ENCODE measurements at places on chromosomes 13 and 19.

DNA sequence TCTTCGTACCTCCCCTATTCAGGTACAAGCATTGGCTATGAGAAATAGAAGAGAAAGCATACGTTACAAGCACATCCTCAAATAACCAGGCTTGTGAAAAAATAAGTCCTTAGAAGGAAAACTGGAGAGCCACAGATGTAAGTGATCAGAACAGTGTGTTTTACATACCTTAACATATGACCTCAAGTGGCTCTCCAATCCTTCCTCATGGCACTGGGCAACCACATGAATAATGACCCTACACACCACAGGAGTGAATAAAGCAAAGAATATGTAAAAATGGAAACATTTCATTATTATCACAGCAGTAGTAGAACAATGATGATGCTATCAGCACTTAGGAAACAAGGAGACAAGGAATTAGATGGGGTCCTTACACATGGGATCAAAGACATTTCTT, 96.5 kb downstream of the DOCK9 start:
- no peak for DNase-seq

GRCh38 chr19:3345850-3346460, 20.4 kb upstream of the NFIC start:
- DNase-seq: no peak

GRCh38 chr13:84730376-84730775, 848.1 kb upstream of the SLITRK1 start:
- no peak for DNase-seq

GRCh38 chr13:39855236-39855635, 199.8 kb downstream of the COG6 start:
- no peak for DNase-seq

- DNase-seq: no peak
Observed at GRCh38 chr13:37457612-37458011, 141.0 kb downstream of the POSTN start.

GRCh38 chr13:22897571-22898314, 283.0 kb upstream of the SGCG start:
- DNase-seq: no peak

DNA sequence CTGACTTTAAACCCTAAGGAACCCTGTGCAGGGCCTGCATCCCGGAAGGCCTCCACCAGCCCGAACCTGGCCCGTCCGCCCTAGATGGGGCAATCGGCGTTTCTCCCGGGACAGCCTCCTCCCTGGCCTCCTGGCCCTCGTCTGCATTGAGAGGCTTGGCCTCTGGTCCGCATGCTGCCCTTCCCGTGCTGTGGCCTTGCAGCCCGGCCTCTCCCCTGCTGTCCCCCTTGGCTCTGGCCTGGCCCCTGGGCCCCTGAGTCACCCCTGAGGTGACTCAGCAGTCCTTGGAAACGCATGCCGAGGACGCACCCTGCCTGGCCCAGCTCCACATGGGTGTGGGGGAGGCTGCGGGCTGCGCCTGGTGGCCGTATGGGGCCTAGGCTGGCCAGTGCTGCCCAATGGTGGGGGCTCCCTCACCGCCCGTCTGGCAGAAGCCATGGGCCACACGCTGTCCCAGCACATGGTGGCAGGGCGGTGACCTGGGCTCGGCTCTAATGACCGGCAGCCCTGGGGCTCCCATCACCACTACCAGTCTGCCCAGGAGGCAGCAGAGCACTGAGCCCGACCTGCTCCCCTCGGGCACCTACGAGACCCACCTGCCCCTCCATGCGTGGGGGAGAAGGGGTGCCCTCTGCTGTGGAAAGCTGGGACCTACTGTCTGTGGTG, 25.7 kb downstream of the SH3GL1 start:
- no peak for DNase-seq

DNA sequence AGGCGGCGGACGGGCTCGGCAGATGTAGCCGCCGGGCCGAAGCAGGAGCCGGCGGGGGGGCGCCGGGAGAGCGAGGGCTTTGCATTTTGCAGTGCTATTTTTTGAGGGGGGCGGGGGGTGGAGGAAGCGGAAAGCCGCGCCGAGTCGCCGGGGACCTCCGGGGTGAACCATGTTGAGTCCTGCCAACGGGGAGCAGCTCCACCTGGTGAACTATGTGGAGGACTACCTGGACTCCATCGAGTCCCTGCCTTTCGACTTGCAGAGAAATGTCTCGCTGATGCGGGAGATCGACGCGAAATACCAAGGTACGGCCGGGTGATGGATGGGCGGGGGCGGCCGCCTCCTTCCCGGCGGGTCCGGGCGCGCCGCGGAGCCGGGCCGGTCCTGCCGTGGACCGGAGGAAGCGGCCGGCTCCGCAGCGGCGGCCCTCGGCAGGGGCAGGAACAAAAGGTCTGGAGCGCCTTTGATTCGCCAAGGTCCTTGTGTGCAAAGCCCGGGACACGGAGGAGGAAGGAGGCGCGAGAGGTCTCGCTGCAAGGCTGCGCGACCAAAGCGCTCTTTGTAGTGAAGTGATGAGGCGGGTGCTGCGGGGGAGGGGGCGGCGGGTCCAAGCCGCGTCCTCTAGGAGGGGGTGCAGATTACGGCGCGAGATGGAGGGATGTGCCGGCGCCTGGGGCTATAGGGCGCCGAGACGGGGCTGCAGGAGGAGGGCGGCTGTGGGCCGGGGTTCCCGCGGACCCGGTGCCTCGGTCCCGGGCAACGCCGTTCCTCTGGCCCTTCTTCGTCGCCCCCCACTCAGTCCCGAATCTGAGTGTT, 689 bp downstream of the ING1 start:
- peak; percentile 61 for DNase-seq

GRCh38 chr19:54191811-54192453, 824 bp downstream of the TSEN34 start:
- no peak for DNase-seq

DNA sequence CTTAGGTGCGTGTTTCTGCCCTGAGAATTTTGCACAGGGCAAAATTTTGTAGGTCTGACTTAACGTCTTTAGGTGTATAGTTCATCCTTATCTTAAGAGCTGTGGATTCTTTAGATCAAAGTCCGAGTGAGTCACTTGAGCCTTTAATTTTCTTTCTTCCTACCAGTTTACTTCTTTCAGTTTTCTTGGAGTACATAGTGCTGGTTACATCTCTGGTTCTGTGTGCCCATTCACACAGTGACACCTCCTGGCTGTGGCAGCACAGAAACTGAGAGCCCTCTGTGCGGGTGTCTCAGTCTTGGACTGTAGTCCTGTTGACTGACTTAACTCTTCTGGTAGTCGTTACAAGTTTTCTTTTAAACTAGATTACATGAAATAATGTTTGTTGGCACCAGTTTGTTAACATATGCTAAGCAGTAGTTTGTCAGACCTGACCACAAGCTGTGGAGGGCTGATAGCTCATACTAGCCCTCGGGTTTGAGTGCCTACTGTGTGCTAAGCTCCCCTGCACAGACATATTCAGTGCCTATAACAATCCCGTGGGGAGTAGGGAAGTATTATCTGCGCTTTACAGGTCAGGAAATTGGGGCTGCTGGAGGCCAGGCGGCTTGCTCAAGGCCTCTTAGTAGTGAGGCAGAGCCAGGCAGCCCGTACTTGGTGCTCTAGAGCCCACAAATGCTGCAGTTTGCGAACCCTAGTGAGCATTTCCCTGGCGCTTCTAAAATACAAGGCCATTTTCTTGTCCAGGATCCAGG, 1.6 kb downstream of the GATAD2A start:
- DNase-seq: no peak

DNA sequence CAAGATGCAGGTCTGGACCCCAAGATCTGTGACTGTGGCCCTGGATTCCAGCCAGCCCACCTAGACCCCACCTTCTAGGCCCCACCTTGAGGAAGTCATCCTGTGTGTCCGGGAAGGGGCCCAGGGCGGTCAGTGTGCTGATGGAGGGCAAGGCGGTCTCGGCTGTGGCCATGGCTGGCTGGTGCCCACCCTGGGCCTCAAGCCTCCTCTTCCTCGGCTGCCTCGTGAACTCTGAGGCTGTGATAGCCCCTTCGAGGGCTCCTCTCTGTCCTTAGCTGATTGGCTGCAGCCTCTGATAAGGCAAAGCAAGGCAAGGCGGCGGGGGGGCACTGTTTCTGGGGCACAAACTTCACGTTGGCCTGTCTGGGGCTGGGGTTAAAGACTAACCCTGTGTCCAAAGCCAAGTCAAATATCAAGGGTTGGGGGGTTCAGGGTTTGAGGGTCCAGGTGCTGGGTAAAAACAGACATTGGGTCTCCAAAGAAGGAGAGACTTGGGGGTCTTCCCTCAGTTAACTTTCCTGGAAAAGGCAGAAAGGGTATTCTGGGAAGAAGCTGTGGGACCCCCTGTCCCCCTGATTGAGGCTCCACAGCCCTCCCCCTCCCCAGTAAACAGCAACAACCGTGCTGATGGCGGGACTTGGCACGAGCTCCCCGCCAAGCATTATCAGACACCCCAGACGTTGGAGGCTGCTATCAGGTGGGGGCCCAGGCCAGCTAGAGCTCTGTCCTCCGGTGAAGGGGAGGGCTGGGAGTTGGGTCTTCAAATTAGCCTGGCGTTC, at the start of gene KLF1:
KLF1 (minus strand) TSS at position 233 of the 779 bp plus-strand sequence; CDS start at position 172, 61 bp downstream.
- DNase-seq: no peak

Data from stimulated activated CD4-positive, alpha-beta T cell treated with anti-CD3 and anti-CD28 coated beads, Interleukin-15, amount 100 ng/mL, for 1 hour (primary cell).